ENCODE measurements at places on chromosomes 2 and 18.

DNA sequence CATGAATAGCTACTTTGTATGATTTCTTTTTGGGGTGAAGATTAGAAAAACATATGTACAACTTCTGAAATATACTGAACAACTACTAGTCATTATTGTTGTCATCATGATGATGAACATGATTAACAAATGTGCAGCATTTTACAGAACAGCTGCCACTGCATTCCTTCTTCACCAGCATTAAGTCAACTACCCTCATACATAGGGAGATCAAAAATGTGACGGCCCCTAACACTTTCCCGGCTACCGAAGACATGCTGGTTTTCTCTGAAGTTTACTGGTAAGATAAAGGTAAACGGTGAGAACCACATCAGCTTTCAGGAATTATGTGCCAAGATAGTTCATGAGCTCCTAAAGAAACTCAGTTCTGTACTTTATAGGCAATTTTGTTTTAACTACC lies 121.0 kb upstream of the LRATD1 start:
- no peak for DNase-seq

DNA sequence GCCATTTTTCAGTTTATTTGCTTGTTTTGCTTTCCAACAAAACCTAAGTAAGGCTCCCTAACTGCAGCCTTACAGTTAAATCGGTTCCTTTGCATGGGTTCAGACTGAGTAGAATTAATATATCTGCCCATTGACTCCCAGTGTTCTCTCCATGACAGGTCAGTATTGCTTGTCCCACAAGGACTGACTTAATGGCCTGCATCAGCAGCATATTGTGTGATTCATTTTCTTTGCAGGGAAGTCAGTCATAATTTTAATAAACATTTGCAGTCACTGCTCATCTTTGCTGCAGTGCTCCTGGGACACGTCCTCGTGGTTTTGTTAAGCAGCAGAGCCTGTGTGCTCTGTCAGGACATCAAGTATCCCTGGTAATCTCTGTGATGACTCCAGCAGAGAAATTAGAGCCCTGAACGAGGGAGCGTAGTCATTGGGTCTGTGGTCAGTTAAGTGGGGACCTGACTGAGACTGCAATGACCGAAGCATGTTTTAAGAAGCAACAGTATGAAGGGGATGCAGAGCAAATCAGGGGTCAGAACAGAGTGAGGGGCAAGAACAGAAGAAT lies 93.3 kb downstream of the CDH20 start:
- DNase-seq, result no peak

DNA sequence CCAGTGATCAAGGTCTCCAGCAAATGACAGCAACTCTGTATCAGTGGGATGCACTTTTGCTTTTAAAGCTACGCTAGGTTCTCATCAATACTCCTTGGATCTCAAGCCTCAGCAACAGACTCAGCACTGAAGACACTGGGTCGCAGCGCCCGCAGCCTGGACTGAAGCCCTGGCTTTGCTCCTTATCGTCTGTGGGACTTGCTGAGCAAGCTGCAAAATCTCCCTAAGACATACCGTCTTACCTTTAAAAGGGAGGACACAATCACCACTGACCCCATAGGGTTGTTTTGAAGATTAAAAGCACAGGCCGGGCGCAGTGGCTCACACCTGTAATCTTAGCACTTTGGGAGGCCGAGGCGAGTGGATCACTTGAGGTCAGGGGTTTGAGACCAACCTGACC lies 8.1 kb downstream of the CYB5A start:
- no peak for DNase-seq

GRCh38 chr2:151338115-151338514 lies 19.3 kb upstream of the TNFAIP6 start:
- DNase-seq, result peak; percentile 27

GRCh38 chr2:128622955-128623620 lies 304.4 kb upstream of the HS6ST1 start:
- no peak for DNase-seq

DNA sequence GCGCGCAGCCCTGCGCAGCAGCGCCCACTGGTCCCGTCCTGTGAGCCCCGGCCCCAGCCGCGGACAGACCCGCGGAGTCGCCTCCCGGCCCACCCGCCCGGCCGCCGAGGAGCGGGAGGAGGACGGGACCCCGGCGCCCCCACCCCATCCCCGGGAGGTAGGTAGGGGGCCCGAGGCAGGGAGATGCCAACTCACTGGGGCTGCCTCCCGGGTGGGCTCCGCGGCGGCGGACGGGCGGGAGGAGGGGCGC lies 160 bp downstream of the SPTBN1 start:
- DNase-seq, result no peak

GRCh38 chr18:63143330-63143771 lies 176.2 kb downstream of the BCL2 start:
- DNase-seq, result no peak

DNA sequence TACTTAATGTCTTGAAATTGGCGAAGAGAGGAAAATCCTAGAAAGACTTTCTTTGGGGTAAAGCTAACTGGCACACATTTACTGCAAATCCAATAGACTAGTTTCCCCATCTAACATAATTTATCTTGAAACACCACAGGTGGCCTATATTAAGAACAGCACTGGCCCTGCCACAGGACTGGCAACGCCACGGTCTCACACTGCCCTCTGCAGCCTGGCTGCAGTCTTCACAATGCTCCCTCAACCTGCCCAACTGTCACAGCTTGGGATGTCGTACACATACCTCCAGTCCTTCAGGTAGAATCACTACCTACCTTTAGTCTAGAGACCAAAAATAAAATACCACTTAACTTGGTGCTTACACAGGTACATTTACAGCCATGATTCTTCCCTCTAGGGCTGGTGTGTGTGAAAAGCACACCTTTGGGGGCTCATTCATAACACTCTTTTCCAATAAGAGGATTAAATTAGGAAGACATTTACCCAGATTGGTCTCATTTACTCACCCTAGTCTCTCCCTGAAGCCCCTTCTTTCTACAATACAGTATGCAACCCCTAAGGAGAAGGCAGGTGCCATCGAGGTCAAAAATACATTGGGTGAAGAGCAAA lies 222.2 kb downstream of the C1D start:
- DNase-seq, result peak; percentile 55

GRCh38 chr2:10001586-10001985 lies 41.8 kb upstream of the KLF11 start:
- DNase-seq, result no peak

DNA sequence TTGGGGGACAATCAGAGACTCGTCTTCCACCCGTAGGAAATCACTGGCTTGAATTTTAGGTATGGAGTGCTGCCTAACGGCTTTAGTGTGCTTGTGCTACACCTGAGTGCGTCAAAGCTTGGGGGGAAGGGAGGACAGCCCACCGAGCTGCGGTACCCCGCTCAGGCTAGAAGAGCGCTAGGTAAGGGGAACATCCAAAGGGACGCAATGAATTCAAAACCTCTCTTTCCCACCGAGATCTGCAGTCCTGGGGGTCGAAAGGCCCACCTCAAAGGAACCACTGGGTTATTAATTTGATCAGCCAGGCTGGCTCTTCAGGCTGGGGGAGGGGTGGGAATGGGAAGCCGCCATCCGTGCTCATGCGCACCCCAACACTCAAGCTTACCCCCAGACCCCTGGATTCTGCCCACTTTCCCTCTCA lies 2.7 kb downstream of the EPHA4 start:
- no peak for DNase-seq

DNA sequence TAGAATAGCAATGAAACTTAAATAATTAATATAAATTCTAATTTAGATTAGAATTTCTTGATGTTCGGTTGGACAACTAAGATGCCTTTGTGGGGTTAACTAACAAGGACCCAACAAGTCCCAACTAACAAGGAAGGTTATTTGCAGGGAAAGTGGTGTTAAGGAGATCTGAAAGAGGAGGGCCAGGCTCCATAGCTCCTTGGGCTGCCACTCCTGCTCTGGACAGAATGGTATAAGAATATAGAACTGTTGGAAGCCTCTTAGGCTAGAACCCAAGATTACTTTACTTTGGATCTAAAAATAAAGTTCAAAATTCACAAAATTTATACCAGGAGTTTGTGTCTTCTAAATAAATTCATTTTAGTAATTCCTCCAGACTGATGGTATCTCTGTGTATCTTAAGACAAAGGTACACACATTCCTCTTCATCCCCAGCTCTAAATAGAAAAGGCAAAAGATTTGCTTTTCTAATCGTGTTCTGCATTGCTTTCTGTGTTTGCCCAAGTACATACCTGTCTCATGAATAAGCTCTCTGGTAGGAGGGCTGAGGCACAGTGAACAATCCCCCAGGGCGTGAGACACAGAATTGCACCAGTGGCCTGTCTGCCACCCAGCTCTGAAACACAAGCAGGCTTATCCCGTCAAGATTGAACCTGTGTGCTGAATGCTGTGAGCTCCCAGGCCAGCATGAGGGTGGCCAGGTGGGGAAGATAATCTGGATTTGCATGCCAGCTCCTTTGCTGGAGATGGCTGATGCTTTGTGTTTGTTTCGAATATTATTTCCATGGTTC lies 176.0 kb downstream of the ACKR3 start:
- DNase-seq, result no peak

- no peak for DNase-seq
Measured at GRCh38 chr2:231111987-231112386, 12.9 kb downstream of the HTR2B start.

DNA sequence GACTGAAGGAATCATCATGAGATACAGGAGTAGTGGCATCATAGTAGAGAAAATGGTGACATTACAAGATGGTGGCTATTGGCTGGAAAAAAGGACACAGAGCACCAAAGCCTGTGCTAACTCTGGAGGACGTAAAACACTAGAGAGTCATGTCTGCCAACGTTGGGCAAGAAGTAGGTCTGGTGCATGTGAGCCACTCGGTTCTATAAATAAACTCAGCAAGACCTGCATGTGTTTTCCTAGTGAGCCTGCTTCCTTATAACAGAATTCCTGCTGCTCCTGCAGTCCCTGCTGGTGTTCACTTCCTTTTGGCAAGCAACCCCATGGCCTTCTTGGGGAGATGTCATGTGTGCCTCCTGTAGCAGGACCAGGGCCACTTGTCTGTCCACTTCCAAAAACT lies 325.2 kb downstream of the OSR1 start:
- DNase-seq, result no peak

DNA sequence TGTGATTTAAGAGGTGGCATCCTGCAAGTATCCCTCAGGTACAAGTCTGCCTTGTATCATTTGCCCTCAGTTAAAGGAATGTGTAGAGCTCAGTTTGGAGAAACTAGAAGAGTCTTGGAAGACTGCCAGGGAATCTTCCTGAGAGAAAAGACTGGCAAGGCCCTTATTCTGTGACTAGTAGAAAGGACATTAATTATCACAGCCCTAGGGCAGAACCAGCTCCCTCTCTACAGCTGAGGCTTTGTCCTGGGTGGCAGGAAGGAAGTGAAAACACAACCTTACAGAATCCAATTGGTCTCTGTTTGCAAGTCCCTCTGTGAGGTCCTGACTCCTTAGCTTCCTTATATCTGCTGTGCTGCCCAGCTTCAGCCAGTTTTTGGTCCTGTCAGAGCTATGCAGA lies 385.9 kb upstream of the CYRIA start:
- DNase-seq, result no peak

GRCh38 chr2:28391564-28392296 lies 928 bp upstream of the FOSL2 start:
- DNase-seq, result peak; percentile 88

DNA sequence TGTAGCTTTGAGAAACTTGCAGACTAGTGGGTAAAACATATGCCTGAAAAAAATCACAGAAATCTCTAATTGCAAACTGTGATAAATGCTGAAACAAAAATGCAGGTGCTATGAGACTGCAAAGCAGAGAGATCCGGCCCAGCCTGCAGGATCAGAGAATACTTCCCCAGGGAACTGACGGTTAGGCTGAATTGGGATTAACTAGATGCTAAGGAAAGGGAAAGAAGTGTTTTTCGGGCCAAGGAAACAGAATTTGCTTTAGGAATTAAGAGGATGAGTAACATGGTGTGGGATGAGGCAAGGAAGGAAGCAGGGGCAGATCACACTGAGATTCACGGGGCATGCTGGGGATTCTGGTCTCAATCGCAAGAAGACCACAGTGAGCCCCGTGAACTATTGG lies 71.5 kb downstream of the OSBPL6 start:
- no peak for DNase-seq

- no peak for DNase-seq
Measured at GRCh38 chr2:182359027-182359989, 67.5 kb downstream of the PDE1A start.

- no peak for DNase-seq
Measured at GRCh38 chr18:76970770-76971559, 148.6 kb downstream of the ZNF236 start.

- DNase-seq, result no peak
Measured at GRCh38 chr2:219733746-219734145, 106.3 kb downstream of the SLC4A3 start.

- no peak for DNase-seq
Measured at GRCh38 chr2:181892799-181893435, 1.4 kb downstream of the ITPRID2 start.

DNA sequence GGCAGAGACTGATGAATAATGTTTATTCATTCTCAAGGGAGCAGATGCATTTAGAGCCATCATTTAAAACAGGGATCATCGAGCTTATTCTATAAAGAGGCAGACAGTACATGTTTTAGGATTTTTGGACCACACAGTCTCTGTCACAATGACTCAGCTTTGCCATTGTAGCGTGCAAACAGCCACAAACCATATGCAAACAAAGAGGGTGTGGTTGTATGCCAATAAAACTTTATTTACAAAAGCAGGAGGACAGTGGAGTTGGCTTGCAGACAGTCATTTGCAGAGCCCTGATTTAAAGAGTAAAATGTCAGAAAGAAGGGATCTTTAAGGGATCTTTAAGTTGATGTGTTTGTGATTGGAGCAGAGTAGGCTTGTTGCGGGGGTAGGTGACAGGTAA lies 51.5 kb downstream of the SMIM21 start:
- no peak for DNase-seq

GRCh38 chr2:9135822-9136558 lies 70.6 kb upstream of the ASAP2 start:
- no peak for DNase-seq

DNA sequence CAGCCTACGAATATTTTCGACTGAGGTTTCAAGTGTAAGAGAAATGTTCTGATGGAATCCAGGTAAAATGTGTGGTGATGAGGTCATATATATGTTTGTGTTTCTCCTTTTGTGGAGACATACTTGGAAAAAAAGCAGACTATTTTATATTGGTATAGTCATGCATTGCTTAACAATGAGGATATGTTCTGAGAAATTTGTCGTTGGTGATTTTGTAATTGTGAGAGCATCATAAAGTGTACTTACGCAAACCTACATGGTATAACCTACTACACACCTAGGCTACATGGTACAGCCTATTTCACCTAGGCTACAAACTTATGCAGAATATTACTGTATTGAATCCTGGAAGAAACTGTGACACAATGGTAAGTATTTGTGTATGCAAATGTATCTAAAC lies 1849.9 kb upstream of the CELF4 start:
- no peak for DNase-seq

GRCh38 chr2:203059567-203060240 lies 45.0 kb downstream of the NBEAL1 start:
- DNase-seq, result no peak

- DNase-seq, result peak; percentile 90
Measured at GRCh38 chr2:177783835-177784744, 288.5 kb downstream of the PDE11A start.

DNA sequence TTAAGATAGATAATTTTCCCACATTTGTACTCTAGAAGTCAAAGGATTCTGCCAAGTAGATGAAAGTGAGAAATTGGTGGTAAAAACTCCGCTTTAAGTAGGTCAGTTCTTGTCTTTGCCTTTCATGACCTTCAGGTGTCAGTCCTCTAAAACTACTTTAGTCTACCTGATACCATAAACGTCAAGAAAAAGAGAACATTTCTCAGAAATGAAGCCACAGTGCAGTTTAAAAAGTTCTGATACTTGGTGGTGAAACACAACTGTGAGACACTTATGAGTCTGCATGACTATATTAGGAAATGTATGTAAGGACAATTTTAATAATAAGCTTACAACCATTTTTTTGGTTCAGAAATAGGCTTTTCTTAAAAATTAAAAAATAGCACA lies 583.3 kb downstream of the SATB2 start:
- DNase-seq, result no peak
